Neural crest cell (in vitro differentiated cells): ENCODE measurements at places on chromosomes 1 and 21. TPM values are rescaled to one million over a fixed set of nuclear protein-coding genes. Genes with fewer than 3 reads are reported as not detected.

TIE1 gene
- total RNA-seq: 2.2 and 2.8 TPM in 2 replicates

GRCh38 chr1:46516200-46516950 is 26.7 kb downstream of the DMBX1 start:
- no peak overlapping the region for H3K27ac ChIP-seq
- peaks cover 55% of the 10 kb centered on the region for H3K27me3 ChIP-seq
- no peaks in the 10 kb centered on the region for H3K36me3 ChIP-seq
- no peak overlapping the region for H3K4me3 ChIP-seq
- DNase-seq: no peak

- peaks cover 7% of the 10 kb centered on the region for H3K4me1 ChIP-seq
- peak within 1 kb of the TSS; percentile 81 for H3K4me3 ChIP-seq
- no peak within 1 kb of the TSS for H3K27ac ChIP-seq
- peak; percentile 31 for DNase-seq
- no peaks in the 10 kb centered on the region for H3K36me3 ChIP-seq
These were observed at the start of gene WNT4 for GRCh38 chr1:22143065-22144033. TSS of gene WNT4 (minus strand) at chr1:22143097. CDS start at chr1:22142922, 175 bp downstream.

DNA sequence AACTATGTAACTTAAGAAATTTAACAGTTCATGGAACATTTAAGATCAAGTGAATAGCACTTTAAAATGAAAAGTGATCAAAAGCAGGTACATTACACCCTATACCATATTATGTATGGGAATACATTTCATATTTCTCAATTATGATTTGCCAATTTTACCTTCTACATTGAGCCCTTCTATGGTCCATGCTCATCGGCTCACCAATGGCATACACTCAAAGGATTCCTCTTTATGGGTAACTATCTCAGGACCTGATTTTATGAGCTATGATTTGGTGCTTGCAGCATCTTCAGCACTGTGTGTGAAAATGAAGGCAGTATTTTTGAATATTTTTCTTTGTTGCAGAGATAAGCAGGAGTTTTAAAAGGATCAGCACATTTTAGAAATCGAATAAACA is 33.5 kb downstream of the FUBP1 start:
- H3K36me3 ChIP-seq: peaks cover 26% of the 10 kb centered on the region
- DNase-seq: no peak
- H3K27me3 ChIP-seq: no peaks in the 10 kb centered on the region
- no peak overlapping the region for H3K4me3 ChIP-seq
- peaks cover 10% of the 10 kb centered on the region for H3K4me1 ChIP-seq

GRCh38 chr1:70048336-70049094 is 156.9 kb downstream of the LRRC40 start:
- DNase-seq: no peak
- H3K4me1 ChIP-seq: no peaks in the 10 kb centered on the region
- H3K4me3 ChIP-seq: no peak overlapping the region
- H3K36me3 ChIP-seq: no peaks in the 10 kb centered on the region
- H3K27ac ChIP-seq: no peak overlapping the region
- H3K27me3 ChIP-seq: no peaks in the 10 kb centered on the region

GRCh38 chr1:213075725-213076124 is 24.7 kb downstream of the RPS6KC1 start:
- H3K4me3 ChIP-seq: no peak overlapping the region
- no peak overlapping the region for H3K27ac ChIP-seq
- no peaks in the 10 kb centered on the region for H3K4me1 ChIP-seq
- H3K27me3 ChIP-seq: no peaks in the 10 kb centered on the region

GRCh38 chr1:206937425-206937824 is 8.8 kb downstream of the PIGR start:
- H3K4me3 ChIP-seq: no peak overlapping the region
- H3K4me1 ChIP-seq: no peaks in the 10 kb centered on the region
- DNase-seq: no peak
- no peaks in the 10 kb centered on the region for H3K27me3 ChIP-seq
- no peak overlapping the region for H3K27ac ChIP-seq
